ENCODE measurements at places on chromosomes 11 and 22.
A peak's percentile ranks its signal among the peaks of the same experiment; 100 is the strongest.

DNA sequence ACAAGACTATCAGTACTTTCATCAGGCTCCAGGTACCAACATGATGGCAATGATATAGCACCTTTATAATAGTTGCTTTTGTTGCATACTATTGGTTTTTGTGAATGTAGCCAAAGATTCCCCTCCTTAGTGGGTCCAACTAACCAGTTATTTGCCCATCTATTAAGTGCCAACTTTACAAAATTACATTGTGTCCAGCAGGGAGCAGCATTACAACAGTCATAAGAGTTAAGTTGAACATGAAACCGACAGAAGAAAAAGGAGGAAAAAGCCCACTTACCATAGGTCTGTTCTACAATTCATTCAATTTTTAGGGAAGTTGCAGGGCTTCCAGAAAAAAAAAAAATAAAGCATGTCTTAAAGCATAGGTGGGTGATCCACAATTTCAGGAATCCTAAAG, 21.6 kb downstream of the IMMP1L start:
- DNase-seq = peak; percentile 63

DNA sequence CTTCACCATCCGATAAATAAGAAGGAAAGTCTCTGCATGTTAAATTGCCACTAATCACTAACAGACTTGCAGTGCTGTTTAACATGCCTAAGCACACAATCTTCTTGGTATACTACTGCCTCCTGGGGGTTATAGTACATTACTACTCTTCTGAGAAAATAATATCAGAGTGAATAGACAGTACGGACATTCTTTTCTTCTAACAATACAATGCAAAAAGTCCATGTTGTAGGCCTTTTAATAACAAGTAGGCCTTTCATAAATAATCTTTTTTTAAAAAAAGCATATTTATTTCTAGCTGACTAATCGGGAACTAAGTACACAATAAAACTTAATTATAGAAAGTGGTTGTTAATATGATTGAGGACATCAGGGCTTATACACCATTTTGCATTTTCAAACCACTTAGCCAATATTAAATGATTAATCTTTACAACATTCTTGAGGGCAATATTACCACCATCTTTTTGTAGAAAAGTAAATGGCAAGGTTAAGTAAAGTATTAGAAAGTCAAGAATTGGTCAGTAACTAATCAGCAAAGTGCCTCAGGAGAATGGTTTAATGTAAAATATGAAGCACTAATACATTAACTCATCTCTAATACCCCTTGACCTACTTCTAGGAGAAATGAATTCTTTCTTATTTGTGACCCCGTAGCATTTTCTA, 84.7 kb downstream of the TTC28 start:
- peak; percentile 59 for DNase-seq

DNA sequence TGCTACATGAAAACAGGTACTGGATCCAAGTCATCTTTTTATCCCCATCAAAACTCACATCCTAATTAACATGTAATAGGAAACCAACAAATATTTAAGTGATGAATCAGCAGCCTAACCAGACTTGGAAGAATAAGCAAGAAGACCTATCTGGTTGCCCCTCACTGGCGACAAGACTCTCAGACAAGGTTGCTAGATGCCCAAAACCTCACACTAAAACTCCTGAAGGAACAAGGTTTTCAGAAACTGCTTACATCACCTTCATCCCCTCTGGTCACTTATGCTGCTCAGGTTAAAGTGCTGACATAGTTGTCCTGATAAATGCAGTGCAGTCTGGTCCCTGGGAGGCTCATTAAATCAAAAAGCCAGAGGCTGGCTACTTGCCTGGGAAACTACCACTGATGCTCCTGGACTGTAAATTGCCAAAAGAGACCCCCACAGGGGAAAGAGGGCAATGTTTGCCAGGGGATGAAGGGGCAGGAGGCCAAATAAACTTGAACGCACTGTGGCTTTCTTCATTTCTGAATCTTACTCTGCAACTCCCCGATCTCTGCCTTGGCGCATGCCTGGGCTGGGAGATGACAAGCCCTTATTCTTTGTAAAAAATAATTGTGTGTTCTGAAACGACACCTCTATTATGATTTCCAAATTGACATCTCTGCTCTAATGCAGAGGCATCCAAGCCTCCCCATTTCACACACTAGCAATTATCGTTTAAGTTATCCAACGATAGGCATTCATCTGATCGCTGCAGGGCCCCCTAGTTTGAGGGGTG, 72.7 kb downstream of the AMBRA1 start:
- no peak for DNase-seq

DNA sequence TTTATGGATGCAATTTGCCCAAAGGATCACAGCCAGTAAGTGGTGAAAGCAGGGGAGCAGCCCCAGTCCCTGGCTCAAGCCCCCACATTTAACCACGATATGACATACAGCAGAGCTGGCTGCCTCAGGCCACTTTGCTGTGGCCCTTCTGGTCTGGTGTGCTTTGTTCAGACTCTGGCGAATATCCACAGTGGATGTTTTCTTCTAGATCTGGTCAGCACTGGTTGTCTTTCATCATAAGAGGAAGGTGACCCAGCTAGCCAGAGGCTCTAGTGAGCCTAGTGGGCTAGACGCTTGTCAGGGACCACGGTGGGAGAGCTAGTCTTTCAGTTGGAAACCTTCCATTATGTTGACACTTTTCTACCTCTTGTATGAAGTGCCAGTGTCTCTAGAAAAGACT, 42.5 kb downstream of the DGCR2 start:
- DNase-seq = no peak

DNA sequence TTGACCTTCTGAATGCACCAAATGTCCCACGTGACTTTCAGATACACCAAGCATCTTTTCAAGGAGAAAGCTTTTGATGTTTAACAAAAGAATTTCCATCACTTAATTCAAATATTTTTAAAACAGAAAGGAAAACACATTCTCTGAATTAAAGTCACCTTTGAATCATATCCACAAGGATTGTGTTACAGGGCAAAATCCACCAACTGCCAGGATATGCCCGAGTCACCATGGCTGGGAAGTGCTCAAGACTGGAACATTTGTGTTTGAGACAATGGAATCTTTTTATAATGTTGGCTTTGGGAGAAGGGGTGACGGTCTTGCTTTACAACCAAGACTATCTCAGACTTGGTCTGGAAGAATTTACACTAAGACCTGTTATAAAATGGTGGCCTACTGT, 40.8 kb downstream of the BID start:
- DNase-seq = no peak

GRCh38 chr11:118009864-118010737, 23.9 kb downstream of the IL10RA start:
- no peak for DNase-seq

GRCh38 chr11:23399995-23400394, 539.7 kb upstream of the CCDC179 start:
- no peak for DNase-seq

DNA sequence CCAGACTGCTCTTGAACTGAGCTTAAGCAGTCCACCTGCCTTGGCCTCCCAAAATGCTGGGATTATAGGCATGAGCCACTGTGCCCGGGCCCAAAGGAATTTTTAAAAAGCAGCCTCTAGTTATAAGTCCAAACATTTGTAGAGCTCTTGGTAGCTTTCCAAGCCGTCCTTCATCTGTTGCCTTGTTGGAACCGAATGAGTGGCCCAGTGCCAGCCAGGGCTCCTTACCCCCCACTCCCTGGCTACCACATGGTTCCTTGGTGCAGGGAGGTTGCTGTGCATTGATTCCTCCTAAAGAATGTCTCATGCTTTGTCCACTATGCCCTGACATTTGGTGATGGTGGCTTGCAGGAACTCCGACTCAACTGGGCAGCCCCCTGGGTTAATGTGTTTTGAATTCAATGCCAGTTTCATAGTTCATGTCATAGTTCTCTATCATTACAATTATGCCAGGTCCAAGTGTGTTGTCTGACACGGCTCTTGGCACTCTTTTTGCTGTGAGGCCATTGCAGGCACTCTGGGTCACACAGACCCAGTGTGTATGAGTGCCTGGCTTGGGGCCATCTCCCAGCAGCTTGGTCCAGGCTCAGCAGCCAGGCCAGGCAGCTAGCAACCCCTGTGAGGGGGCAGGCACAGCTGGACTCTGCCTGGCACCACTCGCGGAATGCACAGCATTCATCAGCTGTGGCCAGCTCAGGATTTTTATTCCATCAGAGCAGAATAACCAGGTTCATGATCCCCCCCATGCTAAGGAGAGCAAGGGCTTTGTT, 13.3 kb upstream of the MICALL1 start:
- no peak for DNase-seq

DNA sequence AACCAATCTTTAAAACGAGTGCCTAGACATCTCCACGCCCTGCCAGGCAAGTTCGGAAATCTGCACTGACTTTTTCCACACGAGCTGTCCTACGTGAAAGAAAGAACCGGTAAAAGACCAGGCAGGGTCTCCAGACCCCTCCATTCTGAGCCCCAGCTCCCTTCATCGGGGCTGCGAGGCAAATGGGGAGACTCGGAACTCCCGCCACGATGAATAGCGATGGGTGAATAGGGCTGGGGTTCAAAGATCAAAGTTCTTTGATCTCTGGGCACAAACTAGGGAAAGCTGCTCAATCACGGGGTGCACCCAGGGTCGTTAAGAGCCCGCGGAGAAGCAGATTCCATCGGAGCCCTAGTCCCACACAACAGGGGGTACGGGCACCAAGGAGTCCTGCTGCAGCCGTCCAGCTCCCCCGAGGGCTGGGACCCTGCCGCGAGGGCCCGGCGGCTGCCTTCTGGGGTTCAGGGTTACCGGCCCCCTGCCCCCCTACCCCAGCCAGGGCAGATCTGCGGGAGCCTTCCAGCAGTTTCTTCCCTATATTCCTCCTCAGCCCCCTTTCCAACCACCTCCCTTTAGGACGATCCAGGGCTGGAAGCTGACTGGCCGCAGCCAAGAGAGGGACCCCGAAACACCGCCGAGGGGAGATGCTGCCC, 1.1 kb downstream of the LRP4 start:
- no peak for DNase-seq

- no peak for DNase-seq
Measured at GRCh38 chr11:76972051-76972450, 62.1 kb upstream of the B3GNT6 start.

DNA sequence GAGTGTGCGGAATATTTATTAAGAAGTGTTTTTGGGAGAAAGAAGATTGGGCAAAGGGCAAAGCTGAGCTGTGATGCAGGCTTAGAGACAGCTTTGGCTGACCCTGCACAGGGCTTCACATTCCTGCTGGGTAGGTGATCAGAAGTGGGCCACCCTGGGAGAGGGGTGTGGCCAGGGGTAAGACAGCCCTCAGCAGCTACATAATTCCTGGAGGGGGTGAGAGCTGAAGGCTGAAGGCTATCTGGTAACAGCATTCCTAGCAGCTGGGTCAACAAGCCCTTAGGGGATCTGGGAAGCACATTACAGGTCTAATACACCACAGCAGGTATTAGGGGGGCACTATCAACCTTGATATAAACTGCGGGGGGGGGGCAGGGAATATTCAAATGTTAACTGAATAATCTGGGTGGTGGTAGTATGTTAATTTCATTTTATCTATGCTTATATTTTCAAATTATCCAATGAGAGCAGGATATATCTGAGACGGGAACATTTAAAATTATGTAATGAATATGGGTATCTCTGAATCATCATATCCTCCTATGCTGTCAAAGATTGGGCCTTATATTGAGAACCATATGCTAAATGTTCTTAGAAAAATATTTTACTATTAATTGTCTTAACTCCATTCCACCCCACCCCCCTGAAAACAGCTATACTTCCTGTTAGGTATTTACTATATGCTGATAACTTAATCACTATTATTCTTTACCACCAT, 5.9 kb downstream of the OOSP1 start:
- no peak for DNase-seq

- DNase-seq = peak; percentile 23
Measured at GRCh38 chr11:108819957-108820356, 155.1 kb downstream of the DDX10 start.

DNA sequence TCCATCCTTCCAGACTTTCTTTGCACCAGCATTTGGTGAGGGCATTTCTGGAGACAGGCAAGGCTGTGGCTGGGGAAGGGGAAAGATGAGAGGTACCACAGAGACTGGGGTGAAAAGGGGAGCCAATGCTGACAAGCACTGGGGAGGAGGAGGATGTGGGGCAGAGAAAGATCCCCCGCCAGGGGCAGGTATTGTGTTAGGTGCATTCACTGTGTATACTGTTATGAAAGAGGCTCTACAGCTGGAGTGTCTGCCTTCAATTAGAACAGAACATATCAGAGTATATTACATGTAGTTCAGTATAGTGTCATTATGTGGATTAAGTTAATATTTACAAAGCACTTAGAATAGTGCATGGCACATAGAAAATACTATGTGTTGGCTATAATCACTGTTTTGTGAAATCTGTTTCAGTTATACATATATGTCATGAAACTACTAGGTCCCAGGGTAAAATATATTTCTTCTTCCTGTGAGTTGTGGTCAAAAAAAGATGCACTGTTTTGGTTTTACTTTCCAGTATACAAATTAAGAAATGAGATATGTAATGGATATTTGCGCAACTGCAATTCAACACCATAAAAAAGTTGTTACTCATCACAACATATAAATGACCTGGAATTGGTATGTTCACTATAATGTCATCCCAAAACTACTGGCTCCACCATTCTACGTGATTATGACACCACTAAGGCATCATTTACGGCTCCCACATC, 8.4 kb downstream of the MSANTD2 start:
- peak; percentile 55 for DNase-seq

GRCh38 chr22:44680481-44680894, 21.5 kb upstream of the PRR5 start:
- DNase-seq = no peak

DNA sequence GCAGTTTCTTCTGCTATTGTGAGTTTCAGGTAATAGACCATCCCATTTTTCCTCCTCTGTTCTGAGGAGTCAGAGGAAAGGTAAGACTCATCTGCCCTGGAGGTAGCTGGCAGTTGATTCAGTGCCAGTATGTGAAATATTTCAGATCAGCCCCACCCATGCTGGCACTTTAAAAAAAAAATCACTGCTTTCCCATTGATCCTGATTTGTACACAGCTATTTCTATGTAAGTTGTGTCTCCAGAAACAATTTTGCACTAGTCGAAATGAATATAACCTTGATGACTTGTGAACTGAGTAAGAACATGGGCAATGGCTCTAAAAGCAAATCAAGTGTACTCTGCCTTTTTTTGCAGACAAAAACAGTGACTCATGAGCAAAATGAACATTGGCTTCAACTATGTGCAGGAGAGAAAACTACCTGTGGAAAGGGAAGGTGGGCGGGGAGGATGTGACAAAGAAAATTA, 82.0 kb upstream of the OR5AK2 start:
- DNase-seq = no peak

DNA sequence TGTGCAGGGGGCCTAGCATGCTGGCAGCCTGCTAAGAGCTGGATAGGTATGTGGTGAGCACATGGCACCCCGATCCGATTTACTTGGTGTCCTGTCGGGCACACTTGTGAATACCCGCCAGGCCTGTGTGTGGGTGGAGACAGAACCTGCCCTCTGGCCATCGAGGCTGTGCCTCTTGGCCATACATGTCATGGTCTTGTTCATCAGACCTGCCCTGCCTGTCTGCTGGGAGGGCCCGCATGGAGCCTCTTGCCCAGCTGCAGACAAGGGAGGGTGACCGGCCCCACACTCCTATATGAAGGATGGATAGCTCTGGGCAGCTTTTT, 310.2 kb downstream of the TBC1D22A start:
- no peak for DNase-seq

GRCh38 chr11:44767421-44767820, 40.7 kb downstream of the TSPAN18 start:
- DNase-seq = no peak

All from MV-4-11 (cell line).